ENCODE measurements at places on chromosomes 5 and 9.

DNA sequence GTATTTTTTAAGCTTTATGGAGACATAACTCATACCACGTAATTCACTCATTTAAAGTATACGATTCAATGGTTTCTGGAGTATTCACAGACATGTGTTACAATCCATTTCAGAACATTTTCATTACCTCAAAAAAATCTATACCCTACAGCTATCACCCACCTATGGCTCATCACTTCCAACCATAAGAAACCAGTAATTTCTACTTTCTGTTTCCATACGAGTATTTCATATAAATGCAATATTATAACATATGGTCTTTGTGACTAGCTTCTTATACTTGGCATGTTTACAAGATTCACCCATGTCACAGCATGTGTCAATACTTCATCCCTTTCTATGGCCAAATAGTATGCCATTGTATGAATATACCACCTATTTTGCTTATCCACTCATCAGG is 18.8 kb downstream of the UBQLN1 start:
- H3K4me1 ChIP-seq: no peaks in the 10 kb centered on the region
- H3K27me3 ChIP-seq: no peaks in the 10 kb centered on the region

DNA sequence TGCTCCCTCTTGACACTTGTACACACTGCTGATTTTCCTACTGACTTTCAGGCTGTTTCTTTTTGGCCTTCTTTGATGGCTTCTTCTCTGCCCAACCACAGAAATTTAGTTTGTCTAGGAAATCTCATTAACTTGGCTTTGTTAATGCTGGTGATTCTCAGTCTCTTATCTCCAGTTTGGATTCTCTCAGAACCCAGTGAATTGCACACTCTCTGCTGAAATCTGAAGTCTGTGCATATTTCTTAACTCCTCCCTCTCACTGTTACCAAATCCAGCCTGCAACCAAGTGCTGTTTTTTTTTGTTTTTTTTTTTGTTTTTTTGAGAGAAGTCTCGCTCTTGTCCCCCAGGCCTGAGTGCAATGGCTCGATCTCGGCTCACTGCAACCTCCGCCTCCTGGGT is 117.2 kb downstream of the CDC42SE2 start:
- H3K27ac ChIP-seq: no peak overlapping the region
- peaks cover 7% of the 10 kb centered on the region for H3K4me1 ChIP-seq
- no peak overlapping the region for H3K4me3 ChIP-seq
- H3K36me3 ChIP-seq: peaks cover 2% of the 10 kb centered on the region

DNA sequence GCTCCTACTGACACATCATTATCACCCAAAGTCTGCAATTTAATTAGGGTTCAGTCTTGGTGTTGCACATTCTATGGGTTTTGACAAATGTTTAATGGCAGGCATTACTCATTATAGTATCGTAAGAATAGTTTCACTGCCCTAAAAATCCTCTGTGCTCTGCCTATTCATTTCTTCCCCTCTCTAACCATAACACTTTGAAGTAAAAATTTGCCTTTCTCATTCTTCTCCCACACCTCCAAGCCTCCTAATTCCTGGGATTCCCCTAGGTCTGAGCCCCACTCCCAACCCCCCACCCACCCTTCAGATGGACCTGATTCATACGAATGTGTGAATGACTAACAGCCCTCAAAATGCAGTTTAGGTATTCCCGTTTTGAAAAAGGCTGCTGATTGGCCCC is 18.4 kb downstream of the ENC1 start:
- H3K36me3 ChIP-seq: no peaks in the 10 kb centered on the region
- peaks cover 34% of the 10 kb centered on the region for H3K4me1 ChIP-seq
- no peak overlapping the region for H3K4me3 ChIP-seq
- no peak overlapping the region for H3K27ac ChIP-seq
- no peaks in the 10 kb centered on the region for H3K27me3 ChIP-seq
- DNase-seq: no peak

DNA sequence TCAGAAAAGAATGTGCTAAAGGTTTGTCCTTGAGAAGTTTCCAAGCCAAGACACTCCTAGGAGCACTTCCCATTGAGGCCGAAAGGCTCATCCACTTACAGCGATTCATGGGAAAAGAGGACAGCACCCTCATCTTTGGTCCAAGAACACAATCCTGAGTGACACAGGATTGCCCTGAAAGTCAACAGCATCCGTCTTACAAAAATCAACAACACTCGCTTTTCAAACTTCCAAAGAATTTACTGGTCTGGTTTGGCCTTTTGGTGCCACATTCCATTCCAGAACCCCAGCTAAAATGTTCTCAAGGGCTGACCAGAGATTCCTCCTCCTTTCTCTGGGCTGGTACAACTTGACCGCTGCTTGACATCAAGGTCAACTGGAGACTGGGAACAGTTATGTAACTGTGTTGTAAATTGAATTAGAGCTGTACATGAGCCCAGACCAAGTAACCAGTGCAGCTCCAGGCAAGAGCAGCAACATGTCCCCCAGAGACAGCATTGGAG is 415.8 kb upstream of the PIK3R1 start:
- no peaks in the 10 kb centered on the region for H3K27me3 ChIP-seq
- no peaks in the 10 kb centered on the region for H3K36me3 ChIP-seq
